ENCODE measurements at places on chromosomes 3 and 15. TPM values are rescaled to one million over a fixed set of nuclear protein-coding genes. Genes with fewer than 3 reads are reported as not detected.

GRCh38 chr3:55601366-55602080 lies 114.4 kb upstream of the WNT5A start:
- H3K27me3 ChIP-seq, result no peaks in the 10 kb centered on the region
- no peaks in the 10 kb centered on the region for H3K36me3 ChIP-seq
- H3K4me3 ChIP-seq, result no peak overlapping the region
- no peak overlapping the region for H3K27ac ChIP-seq
- no peak for DNase-seq

The NR2E3 gene
- total RNA-seq, result not detected

DNA sequence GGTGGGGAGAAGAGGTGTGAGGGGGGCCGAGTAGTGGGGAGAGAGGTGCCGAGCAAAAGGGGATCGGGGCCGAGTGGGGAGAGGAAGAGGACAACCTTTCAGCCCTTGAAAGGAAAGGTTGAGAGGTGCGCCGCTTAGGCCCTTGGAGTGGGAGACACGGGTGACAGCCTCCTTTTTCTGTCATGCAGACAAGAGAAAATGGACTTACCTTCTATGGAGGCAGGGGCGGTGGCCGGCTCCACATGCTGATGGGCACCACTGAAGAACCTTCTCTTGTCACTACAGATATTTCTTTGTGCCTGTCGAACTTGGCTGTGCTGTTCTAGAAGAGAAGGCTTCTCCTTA lies 421 bp downstream of the KLHL18 start:
- peaks cover 44% of the 10 kb centered on the region for H3K4me1 ChIP-seq
- peak overlapping the region; percentile 84 for H3K4me3 ChIP-seq
- H3K27ac ChIP-seq, result peak overlapping the region; percentile 88
- H3K36me3 ChIP-seq, result peaks cover 20% of the 10 kb centered on the region
- H3K27me3 ChIP-seq, result no peaks in the 10 kb centered on the region
- DNase-seq, result no peak

The SOX14 gene
- total RNA-seq, result not detected

DNA sequence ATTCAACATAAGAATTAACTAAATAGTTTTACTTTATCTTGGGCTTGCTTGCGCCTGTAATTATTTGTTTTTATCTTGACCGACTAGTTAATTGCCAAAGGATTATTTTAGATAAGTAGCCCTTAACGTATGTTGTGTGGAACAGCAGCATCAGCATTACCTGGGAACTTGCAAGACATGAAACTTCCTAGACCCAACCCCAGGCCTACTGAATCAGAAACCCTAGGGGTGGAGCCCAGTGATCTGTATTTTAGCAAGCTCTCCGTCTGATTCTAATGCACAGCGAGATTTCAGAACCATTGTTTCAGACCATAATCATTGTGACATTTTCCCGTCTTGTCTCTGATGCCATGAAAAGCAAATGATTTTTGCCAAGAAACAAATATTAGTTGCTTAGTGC lies 31.1 kb downstream of the FILIP1L start:
- no peak overlapping the region for H3K4me3 ChIP-seq
- peaks cover 27% of the 10 kb centered on the region for H3K4me1 ChIP-seq
- DNase-seq, result no peak
- no peak overlapping the region for H3K27ac ChIP-seq
- H3K36me3 ChIP-seq, result no peaks in the 10 kb centered on the region
- H3K27me3 ChIP-seq, result no peaks in the 10 kb centered on the region

The IMPG2 gene
- 0.33 TPM for total RNA-seq

DNA sequence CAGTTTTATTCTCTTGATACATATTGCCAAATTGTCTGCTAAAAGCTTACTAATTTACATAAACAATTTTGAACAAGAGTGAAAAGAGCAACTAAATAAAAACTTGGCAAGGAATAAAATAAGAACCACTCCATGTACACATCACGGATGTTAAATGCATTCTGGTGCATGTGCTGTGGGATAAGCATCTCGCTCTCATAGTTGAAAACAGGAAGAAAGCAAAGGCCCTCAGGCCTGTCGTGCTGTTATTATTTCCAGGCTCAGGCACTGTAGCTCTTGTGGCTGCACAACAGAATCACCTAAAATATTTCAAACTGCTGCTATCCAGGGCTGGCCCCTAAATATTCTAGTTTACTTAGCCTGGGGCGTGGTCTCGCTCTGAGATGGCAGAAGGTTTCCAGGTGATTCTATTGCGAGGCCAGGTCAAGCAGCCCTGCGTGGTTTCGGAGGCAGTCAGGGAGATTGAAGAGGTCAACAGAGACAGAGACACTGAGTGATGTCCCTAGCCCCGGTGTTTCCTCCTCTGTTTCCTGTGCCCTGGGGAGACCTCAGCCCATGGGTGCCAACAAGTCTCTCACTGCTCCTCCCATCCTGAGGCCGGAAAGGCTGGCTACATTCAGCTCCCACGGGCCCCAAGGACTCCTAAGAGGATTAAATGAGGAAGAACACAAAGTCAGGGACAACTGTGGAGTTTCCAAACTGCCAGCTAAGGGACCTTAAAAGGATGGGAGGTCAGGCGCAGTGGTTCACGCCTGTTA lies 18.2 kb upstream of the PDIA5 start:
- no peaks in the 10 kb centered on the region for H3K4me1 ChIP-seq
- no peak overlapping the region for H3K4me3 ChIP-seq
- no peak for DNase-seq
- H3K27me3 ChIP-seq, result no peaks in the 10 kb centered on the region

DNA sequence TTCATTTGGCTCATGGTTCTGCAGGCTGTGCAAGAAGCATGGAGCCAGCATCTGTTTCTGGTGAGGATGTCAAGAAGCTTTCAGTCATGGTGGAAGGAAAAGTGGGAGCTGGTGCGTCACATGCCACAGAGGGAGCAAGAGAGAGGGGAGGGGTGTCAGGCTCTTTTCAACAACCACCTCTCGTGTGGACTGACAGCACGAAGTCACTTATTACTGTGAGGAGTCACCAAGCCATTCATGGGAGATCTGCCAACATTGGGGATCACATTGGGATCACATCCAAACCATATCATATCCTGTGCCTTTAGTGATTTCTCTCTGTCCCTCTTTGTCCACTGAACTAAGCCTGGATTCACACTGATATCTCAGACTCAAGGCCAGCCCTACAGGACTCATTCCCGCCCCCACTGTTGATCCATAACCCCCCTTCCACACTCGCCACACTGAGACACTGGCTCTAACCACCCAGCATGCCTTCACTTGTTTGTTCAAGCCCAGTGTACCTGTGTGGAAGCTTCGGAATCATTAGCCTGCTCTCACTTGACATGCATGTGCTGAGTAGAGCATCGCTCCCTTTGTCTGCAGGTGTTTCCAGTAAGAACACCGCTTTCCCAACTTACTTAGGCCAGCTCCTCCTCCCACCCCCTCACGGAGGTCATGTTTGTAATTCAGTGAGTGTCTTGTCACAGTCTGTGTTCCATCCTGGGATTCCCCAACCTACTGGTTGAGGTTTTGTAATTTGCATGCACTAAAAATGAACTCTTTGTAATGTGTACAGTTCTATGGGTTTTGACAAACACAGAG lies 132.2 kb downstream of the KLF13 start:
- H3K4me1 ChIP-seq, result no peaks in the 10 kb centered on the region
- no peak overlapping the region for H3K4me3 ChIP-seq
- DNase-seq, result no peak
- H3K27me3 ChIP-seq, result no peaks in the 10 kb centered on the region

DNA sequence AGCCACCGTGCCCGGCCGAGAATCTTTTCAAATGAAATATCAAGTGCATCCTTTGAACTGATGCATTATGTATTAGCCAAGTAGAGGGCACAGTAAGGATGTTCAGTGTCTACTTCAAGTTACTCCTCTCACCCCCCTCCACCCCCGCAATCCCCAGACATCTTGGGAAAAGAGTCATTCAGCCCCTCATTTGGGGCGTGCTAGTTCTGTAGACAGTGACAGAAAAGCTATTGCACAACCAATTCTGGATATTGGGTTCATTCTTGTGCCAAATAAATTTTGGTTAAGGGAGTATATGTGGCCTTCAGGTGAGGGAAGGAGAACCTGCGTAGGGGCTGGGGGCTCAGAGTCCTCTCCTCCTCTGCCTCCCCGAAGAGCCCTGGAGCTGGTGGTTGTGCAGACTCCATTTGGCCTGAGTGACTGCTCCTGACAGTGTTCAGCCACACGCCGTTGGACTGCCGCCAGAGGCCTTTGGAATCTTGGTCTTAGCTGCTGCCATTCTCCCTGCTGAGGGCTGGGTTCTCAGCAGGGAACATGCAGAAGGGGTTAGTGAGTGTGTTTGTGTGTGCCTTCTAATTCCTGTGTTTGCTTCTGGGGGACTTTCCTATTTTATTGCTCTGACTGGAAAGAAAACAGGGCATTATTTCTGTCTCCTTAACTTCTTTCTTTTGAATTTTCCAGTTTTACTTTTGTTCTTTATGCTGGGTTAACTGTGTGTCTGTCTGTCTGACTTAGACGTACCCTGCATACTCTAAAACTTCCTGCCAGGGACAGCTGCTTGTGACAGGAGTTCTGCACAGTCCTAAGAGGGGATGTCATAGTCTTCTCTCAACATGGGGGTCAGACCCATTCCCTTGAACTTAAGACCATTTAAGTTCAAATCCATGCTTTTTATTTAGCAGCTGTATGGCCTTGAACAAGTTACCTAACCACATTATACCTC lies 21.0 kb downstream of the RARB start:
- peak; percentile 88 for DNase-seq
- no peak overlapping the region for H3K4me3 ChIP-seq
- H3K36me3 ChIP-seq, result no peaks in the 10 kb centered on the region
- H3K4me1 ChIP-seq, result peaks cover 27% of the 10 kb centered on the region
- H3K27me3 ChIP-seq, result no peaks in the 10 kb centered on the region

DNA sequence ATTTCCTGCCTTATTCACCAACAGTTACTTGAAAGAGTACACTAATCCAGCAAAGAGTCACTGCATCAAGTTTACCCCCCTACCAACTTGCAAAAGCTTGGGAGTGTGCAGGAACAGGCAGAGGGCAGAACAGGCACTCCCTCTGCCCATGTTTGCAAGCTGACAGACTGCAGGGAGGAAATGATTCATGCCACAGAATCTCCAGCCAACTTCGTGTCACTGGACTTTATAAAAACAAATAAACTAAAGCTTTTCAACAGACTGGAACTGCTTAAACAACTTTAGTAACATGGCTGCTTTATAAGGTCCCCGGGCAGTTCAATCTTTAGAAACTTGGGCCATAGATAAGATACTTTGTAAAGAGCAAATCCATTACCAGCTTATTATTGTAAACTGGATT lies 129.5 kb downstream of the THRB start:
- H3K27ac ChIP-seq, result no peak overlapping the region
- no peaks in the 10 kb centered on the region for H3K27me3 ChIP-seq
- peaks cover 20% of the 10 kb centered on the region for H3K4me1 ChIP-seq
- peak; percentile 57 for DNase-seq
- H3K4me3 ChIP-seq, result no peak overlapping the region

- H3K4me1 ChIP-seq, result no peaks in the 10 kb centered on the region
- H3K4me3 ChIP-seq, result no peak overlapping the region
- H3K27ac ChIP-seq, result no peak overlapping the region
- H3K27me3 ChIP-seq, result no peaks in the 10 kb centered on the region
- H3K36me3 ChIP-seq, result no peaks in the 10 kb centered on the region
Observed at GRCh38 chr3:80785475-80785874, 976.0 kb downstream of the GBE1 start.

The NRROS gene
- 3.6 TPM for total RNA-seq

The GOLGA8O gene
- total RNA-seq, result 0.91 TPM

The PPP1R14D gene
- not detected for total RNA-seq

- no peak for DNase-seq
- no peaks in the 10 kb centered on the region for H3K4me1 ChIP-seq
- H3K27me3 ChIP-seq, result no peaks in the 10 kb centered on the region
Observed at GRCh38 chr15:69272139-69272538, 26.6 kb upstream of the PAQR5 start.

DNA sequence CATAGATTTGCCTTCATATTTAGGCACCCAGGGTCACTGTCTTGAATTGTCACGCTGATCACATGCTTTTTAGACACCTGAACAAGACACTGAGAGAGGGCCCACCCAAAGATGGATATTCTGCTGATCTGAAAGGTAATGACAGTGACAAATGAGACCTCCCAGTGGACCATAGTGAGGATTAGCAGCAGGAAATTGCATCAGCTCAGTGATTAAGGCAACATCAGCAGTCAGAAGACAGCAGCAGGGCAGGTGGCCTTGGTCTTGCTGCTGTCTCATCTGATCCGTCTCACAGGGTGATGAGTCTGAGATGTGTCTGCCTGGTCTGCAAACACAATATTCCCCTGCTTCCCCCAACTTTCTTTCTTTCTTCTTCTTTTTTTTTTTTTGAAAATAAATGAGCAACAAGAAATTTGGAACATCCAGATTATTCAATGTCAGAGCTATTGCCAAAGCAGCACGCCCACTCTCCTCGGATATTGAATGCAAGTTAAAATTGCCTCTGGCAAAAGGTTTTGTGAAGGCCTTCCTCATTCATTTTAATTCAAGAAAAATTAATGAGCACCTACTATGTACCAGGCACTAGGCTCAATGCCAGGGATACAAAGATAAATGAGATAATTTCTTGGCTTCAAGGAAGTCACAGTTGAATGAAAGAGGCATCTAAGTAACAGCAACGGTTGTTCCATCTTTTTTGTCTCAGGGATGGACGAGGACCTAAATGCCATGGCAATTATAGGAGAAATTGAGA lies 14.1 kb downstream of the OTOL1 start:
- H3K36me3 ChIP-seq, result no peaks in the 10 kb centered on the region
- DNase-seq, result no peak
- no peak overlapping the region for H3K4me3 ChIP-seq

The FBXW12 gene
- total RNA-seq, result not detected

DNA sequence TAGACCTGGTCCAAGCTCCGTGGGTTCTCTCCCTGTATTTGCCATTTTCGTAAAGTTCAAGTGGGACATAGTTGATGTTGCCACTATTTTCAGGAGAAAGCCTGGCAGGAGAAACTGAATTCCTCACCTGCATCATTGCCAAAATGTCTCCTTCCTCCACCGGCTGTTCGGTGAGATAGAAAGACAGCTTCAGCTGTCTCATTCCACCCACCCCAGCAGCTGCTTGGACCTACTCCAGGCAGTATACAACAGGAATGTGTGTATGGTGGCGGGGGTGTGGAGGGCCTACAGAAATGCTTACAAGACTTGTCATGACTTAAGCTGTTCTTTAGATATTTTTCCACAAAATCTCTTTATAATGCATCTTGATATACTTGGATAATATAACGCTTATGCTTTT lies 132.7 kb upstream of the RAP2B start:
- H3K27ac ChIP-seq, result no peak overlapping the region
- no peak for DNase-seq
- H3K36me3 ChIP-seq, result no peaks in the 10 kb centered on the region
- H3K4me3 ChIP-seq, result no peak overlapping the region

Measured in heart left ventricle (tissue), 16 donors.